Pancreas (tissue), 10 donors: ENCODE measurements at places on chromosomes 5 and 9. TPM values are rescaled to one million over a fixed set of nuclear protein-coding genes. Genes with fewer than 3 reads are reported as not detected.

Gene SLC6A18
- 0.14 TPM for polyA plus RNA-seq

Gene ENC1
- 26.3 TPM for polyA plus RNA-seq

Gene TAF11L3
- not detected for polyA plus RNA-seq

Gene EIF4E1B
- polyA plus RNA-seq = 1.5 TPM

Gene DMGDH
- polyA plus RNA-seq = 1.4 TPM

Gene DBH
- polyA plus RNA-seq = 0.09 TPM

Gene NR2F1-AS1
- 4.4 TPM for polyA plus RNA-seq

Gene PLPP7
- 2.5 TPM for polyA plus RNA-seq
